ENCODE measurements at places on chromosomes 11 and 22.

- no peak for DNase-seq
These were observed 4.8 kb downstream of the ATG16L2 start for GRCh38 chr11:72818971-72819370.

GRCh38 chr11:113730887-113731726 is 25.0 kb upstream of the TMPRSS5 start:
- peak; percentile 17 for DNase-seq

GRCh38 chr11:123653827-123654565 is 428 bp downstream of the SCN3B start:
- peak; percentile 44 for DNase-seq

DNA sequence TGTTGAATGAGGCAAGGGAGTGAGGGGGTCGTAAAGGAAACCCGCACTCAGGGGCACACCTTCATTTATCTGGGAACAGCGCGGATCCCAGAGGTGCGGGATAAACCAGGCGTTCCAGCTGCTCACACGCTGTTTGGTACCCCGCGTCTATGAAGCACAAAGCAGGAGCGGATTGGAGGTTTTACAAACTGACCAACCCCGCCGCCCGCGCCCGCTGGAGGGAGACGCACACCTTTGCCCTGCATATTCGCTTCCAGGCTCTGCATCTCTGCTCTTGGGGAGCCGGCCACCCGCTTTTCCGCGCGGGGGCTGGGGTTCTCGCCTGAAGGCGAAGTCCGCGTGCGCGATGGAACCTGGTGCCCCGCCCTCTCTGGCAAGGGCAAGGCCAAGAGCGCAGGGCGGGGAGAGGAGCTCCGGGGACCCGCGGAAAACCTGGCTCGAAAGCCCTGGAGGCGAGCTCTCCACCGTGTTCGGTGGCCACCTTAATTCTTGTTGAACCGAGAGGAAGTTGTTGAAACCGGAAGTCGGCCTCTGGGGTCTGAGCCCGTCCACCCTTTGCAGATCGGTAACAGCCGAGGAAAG is 6.8 kb upstream of the ALX4 start:
- no peak for DNase-seq

DNA sequence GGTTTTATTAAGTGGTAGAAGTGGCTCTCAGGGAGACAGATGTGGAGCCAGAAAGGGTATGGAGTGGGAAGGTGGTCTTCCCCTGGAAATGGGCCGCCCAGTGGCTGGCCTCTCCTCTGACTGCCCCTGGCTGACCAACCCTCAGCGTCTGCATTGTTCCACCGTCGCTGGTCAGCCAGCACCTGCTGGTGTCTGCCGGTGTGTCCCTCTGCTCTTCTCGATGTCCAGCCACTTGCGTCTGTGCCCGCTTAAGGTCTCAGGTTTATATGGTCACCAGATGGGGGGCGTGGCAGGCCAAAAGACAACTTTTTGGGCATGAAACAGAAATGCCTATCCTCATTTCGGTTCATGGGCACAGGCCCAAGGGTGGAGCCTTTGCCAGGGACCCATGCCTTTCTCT is 1221.5 kb downstream of the JRKL start:
- no peak for DNase-seq

DNA sequence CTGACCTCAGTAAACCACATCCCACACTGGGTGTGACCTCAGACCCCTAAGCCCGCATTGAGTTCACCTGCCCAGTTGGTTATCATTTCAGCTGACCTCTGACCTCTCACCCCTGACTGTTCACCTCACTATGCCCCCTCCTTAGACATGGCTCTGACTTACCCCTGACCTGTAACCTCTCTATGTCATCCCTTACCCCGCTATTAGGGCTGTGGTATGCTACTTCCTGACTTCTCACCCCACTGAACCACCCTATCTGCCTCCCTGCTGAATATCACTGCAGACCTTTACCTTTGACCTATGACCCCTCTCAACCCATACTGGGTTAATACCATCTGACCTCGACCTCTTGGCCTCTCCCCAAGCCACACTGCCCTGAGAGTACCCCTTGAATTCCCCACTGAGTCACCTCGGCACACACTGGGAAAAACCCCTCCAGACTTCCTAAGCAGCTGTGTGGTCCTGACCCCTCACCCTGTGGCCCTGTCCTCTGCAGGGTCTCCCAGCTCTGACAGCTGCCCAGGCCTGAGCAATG is 8.3 kb downstream of the PLCB3 start:
- DNase-seq: no peak

DNA sequence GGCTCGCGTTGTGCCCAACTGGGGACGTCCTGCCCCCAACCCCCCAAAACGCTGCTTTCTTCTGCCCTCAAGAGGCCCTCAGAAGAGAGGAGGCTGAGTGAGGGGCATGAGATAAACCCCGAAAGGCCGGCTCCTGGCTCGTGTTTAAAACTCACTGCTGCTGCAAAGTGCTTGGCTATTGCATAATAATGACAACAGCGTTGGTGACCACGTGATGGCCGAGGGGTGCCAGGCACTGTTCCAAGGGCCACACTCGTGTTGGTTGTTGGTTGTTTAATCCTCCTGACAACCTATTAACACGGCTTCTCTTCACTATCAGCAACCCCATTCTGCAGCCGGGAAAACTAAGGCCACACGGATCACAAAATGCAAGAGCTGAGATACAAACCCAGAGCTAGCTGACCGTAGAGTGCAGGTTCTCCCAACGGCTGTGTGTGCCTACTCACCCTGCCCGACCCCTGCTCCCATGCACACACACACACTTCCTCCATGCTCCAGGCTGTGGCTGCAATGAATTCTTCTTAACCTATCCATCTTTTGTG is 51.0 kb downstream of the ANO1 start:
- no peak for DNase-seq

DNA sequence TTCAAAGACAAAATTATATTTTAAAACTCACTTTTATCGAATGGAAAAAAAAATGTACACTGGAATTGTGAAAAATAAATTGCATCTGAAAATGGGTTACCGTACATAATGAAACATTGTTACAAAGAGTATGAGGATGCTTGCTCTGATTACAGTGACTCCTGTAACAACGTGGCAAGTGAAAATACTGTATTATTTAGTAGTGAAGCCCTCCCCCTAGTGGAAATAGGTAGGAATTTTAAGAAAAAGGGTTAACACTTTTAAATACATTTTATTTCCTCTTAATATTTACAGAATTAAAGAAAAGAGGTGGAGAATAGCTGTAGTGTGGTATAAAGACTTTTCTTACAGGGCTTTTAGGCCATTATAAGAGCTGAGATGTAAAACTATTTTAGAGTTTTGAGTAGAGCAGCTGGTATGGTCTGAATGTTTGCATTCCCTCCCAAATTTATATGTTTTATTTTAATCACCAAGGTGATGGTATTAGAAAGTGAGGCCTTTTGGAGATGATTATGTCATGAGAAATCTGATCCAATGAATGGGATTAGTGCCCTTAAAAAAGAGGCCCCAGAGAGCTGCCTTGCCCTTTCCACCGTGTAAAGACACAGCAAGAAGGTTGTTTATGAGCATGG is 25.2 kb downstream of the FAM76B start:
- no peak for DNase-seq

DNA sequence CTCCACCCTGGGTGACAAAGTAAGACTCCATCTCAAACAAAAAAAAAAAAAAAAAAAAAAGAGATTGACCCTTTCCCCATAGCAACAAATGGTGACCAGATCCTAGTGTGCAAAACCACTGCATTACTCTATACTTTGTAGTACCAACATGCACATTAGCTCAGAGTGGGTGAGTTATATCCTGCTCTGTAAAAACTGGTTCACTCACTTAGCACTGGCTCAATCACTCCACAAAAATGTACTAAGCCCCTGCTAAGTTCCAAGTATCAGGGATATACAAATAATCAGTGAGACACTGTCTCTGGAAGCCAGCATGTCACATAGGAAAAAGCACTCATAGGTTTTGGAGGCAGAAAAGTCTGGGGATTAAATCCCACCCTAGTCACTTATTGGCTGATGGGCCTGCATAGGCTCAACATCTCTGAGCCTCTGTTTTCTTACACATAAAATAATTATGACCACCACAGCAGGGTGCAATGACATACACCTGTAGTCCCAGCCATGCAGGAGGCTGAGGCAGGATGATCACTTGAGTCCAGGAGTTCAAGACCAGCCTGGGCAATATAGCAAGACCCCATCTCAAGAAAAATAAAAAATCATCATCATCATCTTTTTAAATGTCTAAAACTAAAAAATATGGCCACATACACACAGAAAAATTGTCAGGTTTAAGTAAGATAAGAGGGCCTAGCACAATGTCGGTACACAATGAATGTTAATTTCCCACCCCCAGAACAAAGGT is 11.9 kb downstream of the FAM168A start:
- DNase-seq: no peak

DNA sequence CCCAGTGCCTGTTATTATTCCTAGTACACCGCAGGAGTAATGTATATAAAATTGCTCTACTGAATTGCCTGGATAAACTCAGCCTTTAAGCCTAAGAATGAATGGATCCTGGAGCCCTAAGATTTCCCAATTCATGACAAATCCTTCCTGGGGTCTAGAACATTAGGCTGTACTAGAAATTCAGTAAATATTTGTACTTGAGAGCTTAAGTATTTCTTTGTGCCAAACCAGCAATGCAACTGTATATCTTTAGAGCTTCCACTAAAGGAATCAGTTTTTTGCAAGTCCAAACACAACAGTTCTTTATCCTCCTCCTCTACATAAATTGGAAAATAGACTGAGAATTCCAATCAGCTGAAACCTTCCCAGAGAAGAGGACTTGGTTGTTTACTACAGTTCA is 65.6 kb downstream of the FAM168A start:
- no peak for DNase-seq

- DNase-seq: no peak
These were observed 122.8 kb downstream of the SHANK2 start for GRCh38 chr11:71129624-71130023.

Data from activated T-cell treated with anti-CD3 and anti-CD28 coated beads, Interleukin-2, amount 50 U/mL, for 48 hours (primary cell).